ENCODE measurements at places on chromosomes 6 and 20. TPM values are rescaled to one million over a fixed set of nuclear protein-coding genes. Genes with fewer than 3 reads are reported as not detected.

- no peak for DNase-seq
Observed at GRCh38 chr6:45784250-45784649, 231.4 kb downstream of the CLIC5 start.

Gene PAX1
- total RNA-seq, result not detected

DNA sequence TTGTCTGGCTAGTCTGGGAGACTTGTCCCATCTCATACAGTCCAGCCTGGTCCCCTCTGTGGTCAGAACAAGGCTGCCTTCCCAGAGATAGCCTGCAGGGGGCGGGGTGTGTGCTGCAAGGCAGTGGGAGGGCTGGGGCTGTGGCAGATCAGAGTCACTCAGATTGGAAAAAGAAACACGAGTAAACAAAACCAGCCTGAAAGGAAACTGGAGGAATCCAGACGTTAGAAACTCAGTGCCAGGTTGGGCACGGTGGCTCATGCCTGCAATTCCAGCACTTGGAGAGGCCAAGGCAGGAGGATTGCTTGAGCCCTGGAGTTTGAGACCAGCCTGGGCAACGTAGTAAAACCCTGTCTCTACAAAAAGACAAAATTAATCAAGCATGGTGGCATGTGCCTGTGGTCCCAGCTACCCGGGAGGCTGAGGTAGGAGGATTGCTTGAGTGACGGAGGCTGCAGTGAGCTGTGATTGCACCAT, 20.2 kb downstream of the LEMD2 start:
- peak; percentile 88 for DNase-seq

Gene IL17F
- total RNA-seq, result not detected

GRCh38 chr20:1800180-1800579, 95.0 kb upstream of the SIRPA start:
- no peak for DNase-seq

- no peak for DNase-seq
Observed at GRCh38 chr20:32513031-32513866, 71.9 kb downstream of the NOL4L start.

GRCh38 chr6:71446057-71446456, 157.4 kb downstream of the OGFRL1 start:
- DNase-seq, result no peak

Gene SULF2
- 65.2 TPM for total RNA-seq

Gene TFAP2C
- total RNA-seq, result 10.3 TPM

GRCh38 chr6:8238773-8239683, 136.7 kb upstream of the EEF1E1 start:
- no peak for DNase-seq

Gene RIMS1
- 6.0 TPM for total RNA-seq

DNA sequence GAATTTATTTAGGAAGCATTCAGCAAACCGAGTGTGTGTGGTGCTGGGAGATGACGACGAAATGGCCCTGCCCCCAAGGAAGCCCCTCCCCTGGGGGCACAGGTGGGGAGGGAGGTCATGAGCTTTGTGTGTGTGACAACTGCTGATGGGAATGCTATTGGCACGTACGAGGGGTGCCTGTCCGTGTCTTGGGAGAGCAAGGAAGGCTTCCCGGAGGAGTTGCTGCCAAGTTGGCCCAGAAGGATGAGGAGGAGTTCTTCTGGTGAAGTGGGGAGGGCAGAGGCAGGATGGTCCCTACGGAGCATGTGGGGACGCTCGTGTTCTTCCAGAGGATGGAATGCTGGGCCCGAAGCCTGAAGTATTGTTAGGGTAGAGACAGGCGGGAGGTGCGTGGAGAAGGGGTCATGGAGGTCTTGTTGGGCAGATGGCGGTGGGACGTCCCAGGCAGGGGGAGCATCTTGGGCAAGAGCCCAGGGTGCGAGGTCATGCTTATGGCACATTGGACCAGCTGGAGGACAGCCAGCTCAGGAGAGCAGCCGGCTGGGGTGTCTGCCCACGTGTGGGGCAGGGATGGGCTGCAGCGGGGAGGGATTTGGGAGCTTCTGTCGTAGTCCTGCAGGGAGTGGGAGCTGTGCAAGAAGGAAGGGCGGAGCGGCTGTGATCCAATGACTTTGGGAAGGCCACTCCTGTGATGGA, 46.1 kb downstream of the SYNJ2 start:
- no peak for DNase-seq

DNA sequence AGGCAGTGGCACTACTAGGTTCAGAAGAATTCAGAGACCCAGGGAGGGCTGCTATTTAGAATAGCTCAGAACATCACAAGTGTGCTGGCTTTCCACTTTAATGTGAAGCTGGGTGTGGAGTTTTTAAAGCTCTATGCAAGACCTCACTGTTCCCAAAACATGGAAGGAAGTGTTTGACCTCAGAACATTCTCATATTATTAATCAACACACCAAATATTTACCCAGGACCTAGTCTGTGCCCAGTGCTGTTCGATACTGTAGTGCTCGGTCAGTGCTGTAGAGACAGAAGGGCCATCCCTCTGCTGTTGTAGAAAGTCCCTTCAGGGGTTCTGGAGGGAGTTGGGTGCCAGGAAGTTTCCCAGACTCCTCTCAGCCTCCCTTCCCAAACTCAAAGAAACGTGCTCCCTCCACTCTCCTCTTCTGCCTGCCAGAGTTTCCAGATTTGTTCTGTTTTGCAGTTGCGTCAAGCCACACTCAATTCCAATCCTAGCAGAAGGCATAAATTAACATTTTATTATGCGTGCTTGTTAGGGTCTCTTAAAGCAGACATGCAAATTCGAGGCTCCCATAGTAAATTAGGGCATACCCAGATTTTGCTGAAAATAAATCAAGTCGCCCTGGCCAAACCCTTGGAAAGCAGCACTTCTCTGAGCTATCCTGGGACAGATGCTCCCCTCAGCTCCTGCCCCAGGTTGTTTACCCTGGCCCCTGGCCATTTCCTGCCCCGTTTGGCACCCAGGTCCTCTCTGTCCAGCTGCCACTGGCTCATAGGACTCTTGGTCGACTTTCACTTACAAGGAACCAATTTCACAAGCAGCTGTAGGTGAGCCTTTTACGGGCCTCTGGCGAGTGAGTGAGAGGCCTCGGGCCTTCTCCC, 248.6 kb downstream of the HIVEP2 start:
- DNase-seq, result no peak

GRCh38 chr6:34718976-34719375, 22.4 kb upstream of the ILRUN start:
- DNase-seq, result no peak

- DNase-seq, result no peak
Observed at GRCh38 chr20:33999025-33999649, 5.4 kb downstream of the RALY start.

Gene ALDH8A1
- total RNA-seq, result 1.3 TPM

- no peak for DNase-seq
Observed at GRCh38 chr6:141088171-141088570, 1044.6 kb upstream of the GJE1 start.

DNA sequence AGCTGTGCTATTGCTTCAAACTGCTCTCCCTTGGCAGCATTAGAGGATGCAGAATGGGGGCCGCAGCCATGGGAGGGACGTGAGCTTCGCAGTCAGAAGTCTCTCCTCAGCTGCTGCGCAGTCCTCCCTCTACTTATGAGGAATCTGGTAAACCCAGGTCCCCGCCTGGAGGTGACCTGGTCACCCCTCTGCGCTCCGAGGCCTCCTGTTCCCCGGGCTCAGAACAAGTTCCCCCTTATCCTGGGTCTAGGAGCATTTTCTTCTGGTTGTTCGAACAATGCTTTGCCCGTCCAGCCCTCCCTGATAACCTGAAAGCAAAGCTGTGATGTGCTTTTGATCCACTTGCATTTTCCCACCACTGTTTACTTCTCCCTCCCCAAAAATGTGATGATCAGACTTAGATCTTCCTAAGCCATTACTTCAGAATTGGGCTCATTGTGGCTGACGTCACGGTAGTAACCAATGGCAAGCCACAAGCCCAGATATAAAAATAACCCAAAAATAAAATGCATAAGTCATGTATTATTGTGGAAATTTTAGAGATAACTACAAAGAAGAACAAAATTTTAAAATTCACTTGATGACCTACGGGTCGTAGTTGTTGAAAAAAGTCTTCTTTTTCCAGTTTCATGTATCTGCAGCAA, 80.7 kb downstream of the SERAC1 start:
- DNase-seq, result no peak

GRCh38 chr6:21091411-21091810, 502.1 kb upstream of the SOX4 start:
- DNase-seq, result no peak

GRCh38 chr20:7136886-7137285, 369.4 kb downstream of the BMP2 start:
- no peak for DNase-seq

GRCh38 chr6:87949194-87949593, 98.4 kb upstream of the SPACA1 start:
- DNase-seq, result no peak

- peak; percentile 63 for DNase-seq
Observed at GRCh38 chr20:23340524-23340923, 10.1 kb upstream of the NXT1 start.

Gene COX4I2
- 0.34 TPM for total RNA-seq

GRCh38 chr6:166551754-166552495, 34.6 kb downstream of the RAMACL start:
- DNase-seq, result no peak

Gene TTLL9
- 0.67 TPM for total RNA-seq

Gene DLK2
- 4.7 TPM for total RNA-seq

Gene SLC22A7
- total RNA-seq, result not detected

DNA sequence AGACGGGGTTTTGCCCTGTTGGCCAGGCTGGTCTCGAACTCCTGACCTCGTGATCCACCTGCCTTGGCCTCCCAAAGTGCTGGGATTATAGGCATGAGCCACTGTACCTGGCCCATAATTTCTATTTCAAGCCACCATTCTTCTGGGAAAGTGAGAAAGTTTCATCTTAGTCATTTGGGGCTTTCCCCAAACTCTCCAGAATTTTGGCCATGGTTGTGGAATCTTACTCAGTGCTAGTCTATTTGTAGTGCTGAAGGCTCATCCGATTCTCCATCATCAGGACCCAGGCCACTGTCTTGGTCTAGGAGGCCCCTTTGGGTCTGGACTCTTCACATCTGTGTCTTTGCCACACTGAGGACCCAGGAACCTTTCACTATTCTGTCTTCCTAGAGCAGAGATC, 164.9 kb downstream of the EYA2 start:
- no peak for DNase-seq

Gene RNF182
- total RNA-seq, result 4.2 TPM

Gene GINS1
- total RNA-seq, result 13.7 TPM

Gene TINAG
- not detected for total RNA-seq

Gene TBC1D32
- total RNA-seq, result 30.1 TPM

DNA sequence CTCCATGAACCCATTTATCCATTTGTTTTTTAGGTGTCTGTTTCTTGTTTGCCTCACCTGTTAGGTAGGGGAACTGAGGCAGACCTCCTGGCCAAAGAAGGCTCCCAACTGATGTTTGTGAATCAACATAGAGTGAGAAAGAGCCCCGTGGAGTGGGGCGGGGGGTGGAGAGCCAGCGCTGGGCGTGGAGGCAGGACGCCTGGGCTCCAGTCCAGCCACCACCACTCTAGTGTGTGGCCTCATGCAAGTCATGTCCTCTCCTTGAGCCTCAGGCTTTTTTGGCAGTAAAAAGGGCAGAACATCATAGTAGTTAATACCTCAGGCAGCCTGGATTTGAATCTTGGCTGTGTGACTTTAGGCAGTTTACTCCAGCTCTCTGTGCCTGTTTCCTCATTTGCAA, 42.2 kb upstream of the SCRT2 start:
- DNase-seq, result no peak

Gene TMEM200A
- total RNA-seq, result 11.3 TPM

- DNase-seq, result no peak
Observed at GRCh38 chr20:19396460-19397081, 184.1 kb downstream of the SLC24A3 start.

DNA sequence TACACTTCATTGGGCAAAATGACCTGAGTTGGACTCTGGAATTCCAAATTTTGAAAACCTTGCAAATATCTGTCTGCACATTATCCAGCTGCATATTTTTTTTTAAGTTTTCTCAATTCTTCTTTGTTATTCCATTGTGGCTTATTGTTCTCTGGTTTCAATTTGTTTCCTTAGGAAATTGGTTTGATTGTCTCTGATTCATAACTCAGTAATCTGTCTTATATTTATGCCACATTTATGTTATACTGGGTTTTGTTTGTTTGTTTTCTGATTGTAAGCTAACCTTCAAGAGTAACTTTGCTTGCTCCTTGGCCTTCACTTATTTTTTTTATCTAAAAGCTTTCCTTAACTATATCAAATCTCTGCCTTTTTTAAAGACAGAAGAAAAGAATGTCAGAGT, 193.3 kb upstream of the PLCB4 start:
- no peak for DNase-seq

Gene BNIP5
- not detected for total RNA-seq

- no peak for DNase-seq
Observed at GRCh38 chr20:5061213-5061612, 58.5 kb downstream of the PCNA start.
